ENCODE measurements at places on chromosomes 11 and 22. TPM values are rescaled to one million over a fixed set of nuclear protein-coding genes. Genes with fewer than 3 reads are reported as not detected.

The MRGPRX4 gene
- polyA plus RNA-seq: not detected

The RASD2 gene
- 0.13 TPM for polyA plus RNA-seq

The ZP1 gene
- not detected for polyA plus RNA-seq

The SCUBE2 gene
- 0.76 TPM for polyA plus RNA-seq

- peaks cover 4% of the 10 kb centered on the region for H3K36me3 ChIP-seq
- no peaks in the 10 kb centered on the region for H3K27me3 ChIP-seq
- H3K27ac ChIP-seq: no peak overlapping the region
These were observed 33.0 kb downstream of the SERGEF start for GRCh38 chr11:17979770-17980371.

GRCh38 chr11:38538866-38539680 is 1941.0 kb upstream of the RAG2 start:
- no peak overlapping the region for H3K4me3 ChIP-seq
- H3K27ac ChIP-seq: no peak overlapping the region
- no peaks in the 10 kb centered on the region for H3K27me3 ChIP-seq
- H3K4me1 ChIP-seq: no peaks in the 10 kb centered on the region

DNA sequence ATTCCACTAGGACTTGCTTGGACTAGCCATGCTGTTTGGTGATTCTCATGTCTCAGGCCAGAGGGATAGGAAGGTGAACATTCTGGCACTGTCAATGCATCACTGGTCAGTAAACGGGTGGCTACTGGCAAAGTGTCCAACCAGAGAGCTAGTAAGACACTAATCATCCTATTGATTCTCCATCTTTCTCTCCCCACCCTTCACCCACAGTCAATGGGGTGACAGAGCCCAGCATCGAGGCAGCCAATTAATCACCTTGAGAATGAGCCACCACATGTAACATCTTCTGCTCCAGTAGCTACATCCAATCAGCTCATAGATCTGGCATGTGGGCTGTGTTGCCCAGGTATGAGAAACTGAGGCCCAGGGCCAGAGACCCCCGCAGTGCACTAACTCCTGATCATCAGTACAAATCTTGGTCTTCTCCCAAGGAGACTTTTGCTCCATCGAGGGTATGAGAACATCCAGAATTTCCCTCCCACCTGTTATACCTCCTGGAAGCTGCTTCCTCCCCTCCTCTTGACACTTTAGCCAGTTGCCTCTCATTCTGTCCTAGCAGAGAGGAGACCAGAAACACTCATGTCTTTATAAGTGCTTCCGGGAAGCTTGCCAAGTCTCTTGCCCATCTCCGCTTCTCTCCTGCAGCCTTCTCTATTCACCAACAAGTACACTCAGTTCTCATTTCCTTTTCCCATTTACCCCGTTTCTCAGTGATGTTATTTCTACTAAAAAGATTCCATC is 17.0 kb downstream of the HTR3A start:
- no peaks in the 10 kb centered on the region for H3K4me1 ChIP-seq
- DNase-seq: peak; percentile 73
- H3K27ac ChIP-seq: no peak overlapping the region
- H3K27me3 ChIP-seq: no peaks in the 10 kb centered on the region

GRCh38 chr11:128660947-128661346 is 32.9 kb upstream of the FLI1 start:
- no peaks in the 10 kb centered on the region for H3K27me3 ChIP-seq
- DNase-seq: no peak
- H3K4me3 ChIP-seq: no peak overlapping the region
- H3K4me1 ChIP-seq: no peaks in the 10 kb centered on the region

DNA sequence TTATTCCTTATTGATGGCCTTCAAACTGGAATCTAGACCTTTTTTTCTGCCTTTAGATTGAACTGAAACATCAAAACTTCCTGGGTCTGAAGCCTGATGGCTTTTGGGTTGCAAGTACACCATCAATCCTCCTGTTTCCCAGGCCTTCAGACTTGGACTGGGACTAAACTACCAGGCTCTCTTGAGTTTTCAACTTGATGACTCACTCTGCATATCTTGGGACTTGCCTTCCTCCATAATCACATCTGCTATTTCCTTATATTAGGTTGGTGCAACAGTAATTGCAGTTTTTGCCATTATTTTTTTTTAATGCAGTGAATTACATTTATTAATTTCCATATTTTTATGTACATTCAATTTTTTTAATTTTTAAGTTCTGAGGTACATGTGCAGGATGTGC is 7.0 kb downstream of the OR51B5 start:
- no peaks in the 10 kb centered on the region for H3K36me3 ChIP-seq
- no peak for DNase-seq
- peaks cover 4% of the 10 kb centered on the region for H3K27me3 ChIP-seq
- H3K4me3 ChIP-seq: no peak overlapping the region
- H3K4me1 ChIP-seq: no peaks in the 10 kb centered on the region

- H3K27me3 ChIP-seq: no peaks in the 10 kb centered on the region
- no peaks in the 10 kb centered on the region for H3K36me3 ChIP-seq
- no peak overlapping the region for H3K27ac ChIP-seq
These were observed 20.7 kb upstream of the CBX7 start for GRCh38 chr22:39173050-39173706.
